NCI-H1930 (cell line): ENCODE measurements at places on chromosomes 5 and 9.

GRCh38 chr5:157608972-157609565 is 33.5 kb upstream of the ADAM19 start:
- no peak for DNase-seq

- no peak for DNase-seq
Measured at GRCh38 chr9:135989157-135989556, 28.0 kb upstream of the UBAC1 start.

DNA sequence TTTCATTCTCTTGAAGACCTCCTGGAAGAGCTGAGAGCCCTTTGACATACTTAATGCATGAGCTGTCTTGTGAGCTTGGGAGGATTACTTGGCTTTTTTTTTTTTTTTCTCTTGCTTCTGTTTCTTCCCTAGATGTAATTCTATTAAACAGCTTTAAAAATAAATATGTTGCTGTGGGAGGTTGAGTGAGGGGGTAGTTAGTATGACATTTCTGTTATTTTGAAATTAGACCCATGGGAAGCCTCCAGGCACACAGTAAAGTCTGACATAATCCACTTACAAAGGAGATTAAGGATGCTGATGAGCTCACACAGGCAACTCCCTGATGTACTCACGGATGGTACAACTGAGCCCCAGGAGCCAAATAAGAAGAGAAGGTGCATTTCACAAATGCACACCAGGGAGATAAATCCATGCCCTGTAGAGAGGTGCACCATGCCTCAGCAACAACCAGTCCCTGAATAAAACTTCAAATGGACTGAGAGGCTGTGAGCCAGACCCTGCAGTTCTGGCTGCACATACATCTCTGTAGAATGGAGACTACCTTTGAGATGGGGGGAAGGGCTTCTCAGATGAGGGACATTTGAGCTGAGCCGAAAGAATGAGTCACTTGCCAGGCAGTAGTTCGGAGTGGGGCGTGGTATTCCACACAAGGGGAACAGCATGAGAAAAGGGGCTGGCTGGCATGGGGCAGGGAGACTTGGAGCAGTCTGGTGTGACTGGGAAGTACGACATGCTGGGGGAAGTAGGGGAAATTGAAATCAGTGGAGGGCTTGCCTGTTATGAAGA is 68.7 kb downstream of the ACTL7B start:
- DNase-seq, result no peak

DNA sequence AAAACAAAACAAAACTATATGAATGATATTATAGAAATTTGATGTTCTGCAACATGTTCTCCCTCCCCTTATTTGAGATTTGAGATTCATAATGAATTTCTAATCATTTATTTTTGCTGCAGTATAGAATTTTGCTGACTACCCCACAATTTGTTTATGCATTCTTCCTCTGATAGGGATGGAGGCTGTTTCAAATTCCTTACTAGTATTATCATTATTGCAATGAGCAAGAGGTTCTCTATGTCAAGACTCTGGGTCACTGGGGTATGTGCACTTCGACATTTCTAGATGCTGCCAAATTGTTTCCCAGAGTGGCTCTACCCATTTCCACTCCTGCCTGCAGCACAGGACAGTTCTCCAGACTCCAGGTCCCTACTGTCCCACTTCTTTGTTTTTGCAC is 54.9 kb upstream of the DAB2IP start:
- no peak for DNase-seq

DNA sequence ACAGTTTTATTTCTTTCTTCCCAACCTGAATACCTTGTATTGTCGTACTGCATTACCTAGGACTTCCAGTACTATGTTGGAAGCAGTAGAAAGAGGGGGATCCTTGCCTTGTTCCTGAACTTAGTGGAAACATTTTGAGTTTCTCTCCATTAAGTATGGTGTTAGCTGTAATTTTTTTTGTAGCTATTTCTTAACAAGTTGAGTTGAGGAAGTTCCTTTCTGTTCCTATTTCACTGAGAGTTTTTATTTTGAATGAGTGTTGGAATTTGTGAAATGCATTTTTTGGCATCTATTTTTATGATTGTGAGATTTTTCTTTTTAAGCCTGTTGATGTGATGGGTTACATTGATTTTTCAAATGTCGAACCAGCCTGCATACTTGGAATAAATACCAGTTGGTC is 49.0 kb downstream of the FSD1L start:
- no peak for DNase-seq

GRCh38 chr5:174937201-174938123 is 213.1 kb downstream of the MSX2 start:
- DNase-seq, result no peak

DNA sequence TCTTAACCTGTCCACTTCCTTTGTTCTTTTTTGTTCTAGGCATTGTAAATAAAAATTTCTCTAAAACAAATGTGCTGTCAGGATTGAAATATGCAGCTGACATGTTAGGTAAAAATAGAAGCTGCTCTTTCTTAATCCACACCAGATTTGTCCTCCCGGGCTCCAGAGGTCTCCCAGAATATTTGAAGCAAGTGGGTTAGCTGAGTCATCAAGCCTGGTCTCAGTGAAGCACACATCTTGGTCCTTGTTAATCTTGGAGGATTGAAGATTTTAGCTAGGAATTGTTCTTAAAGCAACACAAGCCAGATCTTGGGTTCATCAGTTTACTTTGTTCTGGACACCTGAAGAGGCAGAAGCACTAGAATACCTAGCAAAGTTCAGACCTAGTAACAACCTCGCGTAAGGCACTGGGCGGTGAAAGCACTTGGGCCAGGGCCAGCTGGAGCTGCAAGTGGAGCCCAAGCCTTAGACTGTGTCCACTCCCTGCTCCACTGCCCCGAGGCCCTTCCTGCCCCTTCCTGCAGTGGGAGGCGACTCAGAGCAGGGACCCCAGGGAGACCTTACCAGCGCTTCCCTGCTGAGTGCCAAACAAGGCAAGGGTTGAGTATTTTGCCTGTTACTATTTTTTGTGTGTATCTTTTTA is 36.5 kb downstream of the HABP4 start:
- no peak for DNase-seq

- no peak for DNase-seq
Measured at GRCh38 chr9:2838371-2839000, 5.4 kb downstream of the PUM3 start.

GRCh38 chr5:177601577-177602457 is 1.9 kb downstream of the B4GALT7 start:
- no peak for DNase-seq

DNA sequence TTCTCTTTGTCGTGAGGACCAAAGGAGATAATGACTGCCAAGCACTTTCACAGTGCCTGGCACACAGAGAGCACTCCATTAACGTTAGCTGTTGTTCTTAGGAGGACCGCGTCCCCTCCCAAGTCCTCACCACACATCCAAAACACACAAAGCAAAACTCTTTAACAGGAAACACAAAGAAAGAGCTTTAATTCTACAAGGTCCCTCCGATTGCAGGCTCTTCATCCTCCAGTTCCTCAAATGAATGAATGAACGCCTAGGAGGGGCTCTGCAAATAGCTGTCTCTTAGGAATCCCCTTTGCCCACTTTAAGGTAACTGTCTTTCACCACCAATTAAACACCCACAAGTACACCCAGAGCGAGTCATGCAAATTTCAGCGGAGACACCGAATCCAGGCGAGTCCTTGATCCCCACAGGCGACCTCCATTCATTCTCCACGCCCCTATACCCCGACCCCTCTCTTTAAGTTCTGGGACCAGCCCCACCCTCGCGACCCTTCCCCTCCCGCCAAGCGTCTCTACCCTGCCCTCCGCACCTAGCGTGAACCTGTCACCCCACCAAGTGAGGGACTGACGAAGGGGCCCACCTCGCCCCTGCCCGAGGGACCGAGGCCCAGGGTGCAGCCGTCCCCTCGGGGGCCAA is 644 bp downstream of the TSC1 start:
- no peak for DNase-seq

GRCh38 chr5:176734756-176735342 is 75.5 kb upstream of the UNC5A start:
- DNase-seq, result no peak

DNA sequence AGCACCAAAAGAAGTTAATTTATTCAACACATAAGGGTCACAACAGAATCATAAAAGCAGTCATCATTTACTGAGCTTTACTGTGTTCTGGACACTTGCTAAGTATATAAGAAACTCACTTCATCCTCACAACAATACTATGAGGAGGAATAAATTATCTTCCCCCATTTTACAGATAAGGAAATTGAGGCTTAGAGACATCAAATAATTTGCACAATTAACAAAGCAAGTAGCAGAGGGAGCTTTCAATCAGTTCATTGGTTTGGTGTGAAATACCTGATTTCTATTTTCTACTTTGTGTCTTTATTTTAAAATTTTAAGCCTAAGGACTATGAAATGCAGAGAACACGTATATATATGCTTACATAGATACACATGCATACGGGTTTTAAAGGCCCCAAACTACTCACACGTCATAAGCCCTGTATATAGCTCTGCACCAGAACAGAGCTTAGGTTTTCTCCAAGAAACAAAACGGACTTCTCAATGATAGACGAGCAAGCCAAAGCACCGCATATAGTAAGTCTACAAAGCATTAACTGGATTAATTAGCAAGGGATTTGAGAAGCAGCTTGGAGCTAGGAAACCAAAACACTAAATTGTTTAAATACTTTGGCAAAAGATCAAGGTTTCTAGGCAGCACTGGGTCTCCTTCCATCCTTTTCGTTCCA is 95.6 kb downstream of the DENND1A start:
- no peak for DNase-seq

GRCh38 chr9:89888233-89888632 is 283.4 kb downstream of the GADD45G start:
- no peak for DNase-seq

GRCh38 chr9:10050016-10050415 is 562.8 kb downstream of the PTPRD start:
- DNase-seq, result no peak

DNA sequence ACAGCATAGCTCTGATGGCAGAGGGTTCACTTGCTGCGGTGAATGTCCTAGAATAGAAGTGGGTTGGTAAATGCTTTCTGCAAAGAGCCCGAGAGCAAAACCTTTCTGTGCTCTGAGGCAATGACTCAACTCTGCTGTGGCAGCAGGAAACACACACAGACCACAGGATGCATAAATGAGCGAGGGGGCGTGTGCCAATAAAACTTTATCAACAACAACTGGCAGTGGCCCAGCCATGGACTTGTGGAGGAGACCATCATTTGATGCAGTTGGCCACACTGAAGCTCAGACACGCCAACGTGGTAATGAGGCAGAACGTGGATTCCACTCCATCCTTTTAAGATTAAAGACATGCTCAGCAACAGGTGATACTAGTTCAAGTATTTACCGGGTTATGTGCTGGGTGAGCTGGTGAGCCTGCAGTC is 6.8 kb downstream of the MRPL36 start:
- no peak for DNase-seq

DNA sequence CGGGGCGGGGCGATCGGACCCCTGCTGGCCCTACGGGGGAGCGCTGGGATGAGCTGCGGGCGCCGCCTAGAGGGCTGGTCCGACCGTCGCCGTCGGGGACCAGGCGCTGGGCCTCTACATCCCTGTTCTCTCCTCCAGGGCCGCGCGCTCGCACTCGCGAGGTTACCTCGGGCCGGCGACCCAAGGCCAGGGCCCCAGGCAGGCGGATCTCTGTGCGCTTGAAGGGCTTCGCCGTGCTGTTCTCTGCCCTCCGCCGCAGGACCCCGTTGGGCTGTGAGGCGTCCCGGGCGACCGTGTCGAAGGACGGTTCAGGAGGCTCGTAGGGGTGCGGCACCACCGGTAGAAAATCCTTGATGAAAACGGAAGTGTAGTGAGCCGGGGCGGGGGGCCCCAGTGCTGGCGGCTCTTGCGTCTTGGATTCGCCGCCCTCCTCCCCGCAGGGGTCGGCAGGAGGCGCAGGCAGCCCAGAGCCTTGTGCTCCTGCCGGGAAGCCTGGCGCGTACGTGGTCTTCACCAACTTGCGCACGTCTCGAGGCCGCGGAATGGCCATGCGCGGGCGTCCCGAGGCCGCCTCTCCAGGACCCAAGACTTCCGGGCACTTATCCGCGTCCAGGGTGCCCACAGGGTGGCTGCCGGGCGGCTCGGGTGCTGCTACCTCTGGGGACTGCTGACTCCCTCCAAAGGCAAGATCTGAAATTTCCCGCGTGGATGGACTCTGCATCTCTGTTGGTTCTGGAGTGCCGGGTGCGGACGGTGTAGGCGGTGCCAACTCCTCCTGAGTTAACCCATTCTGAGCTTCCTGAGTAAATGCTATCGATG is 2.0 kb downstream of the PROB1 start:
- peak; percentile 30 for DNase-seq

- no peak for DNase-seq
Measured at GRCh38 chr9:135790850-135791249, 88.9 kb downstream of the KCNT1 start.

DNA sequence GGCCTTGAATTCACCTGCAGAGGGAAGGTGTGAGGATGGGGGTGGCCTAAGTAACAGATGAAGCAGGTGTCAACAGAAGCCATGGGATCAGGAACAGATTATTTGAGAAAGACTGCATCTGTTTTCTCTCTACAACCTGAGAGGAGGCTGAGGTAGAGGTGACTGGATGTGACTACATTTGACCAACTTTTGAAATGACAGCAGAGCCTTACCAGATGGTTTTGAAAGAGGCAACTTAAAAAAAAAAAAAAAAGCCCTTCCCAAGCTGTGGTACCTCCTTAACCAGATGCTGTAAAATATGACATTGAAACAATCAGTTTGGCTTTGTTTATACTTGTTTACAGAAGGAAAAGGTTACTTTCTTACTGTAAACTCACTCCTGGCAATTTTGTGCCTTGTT is 108.6 kb downstream of the TRIO start:
- no peak for DNase-seq

DNA sequence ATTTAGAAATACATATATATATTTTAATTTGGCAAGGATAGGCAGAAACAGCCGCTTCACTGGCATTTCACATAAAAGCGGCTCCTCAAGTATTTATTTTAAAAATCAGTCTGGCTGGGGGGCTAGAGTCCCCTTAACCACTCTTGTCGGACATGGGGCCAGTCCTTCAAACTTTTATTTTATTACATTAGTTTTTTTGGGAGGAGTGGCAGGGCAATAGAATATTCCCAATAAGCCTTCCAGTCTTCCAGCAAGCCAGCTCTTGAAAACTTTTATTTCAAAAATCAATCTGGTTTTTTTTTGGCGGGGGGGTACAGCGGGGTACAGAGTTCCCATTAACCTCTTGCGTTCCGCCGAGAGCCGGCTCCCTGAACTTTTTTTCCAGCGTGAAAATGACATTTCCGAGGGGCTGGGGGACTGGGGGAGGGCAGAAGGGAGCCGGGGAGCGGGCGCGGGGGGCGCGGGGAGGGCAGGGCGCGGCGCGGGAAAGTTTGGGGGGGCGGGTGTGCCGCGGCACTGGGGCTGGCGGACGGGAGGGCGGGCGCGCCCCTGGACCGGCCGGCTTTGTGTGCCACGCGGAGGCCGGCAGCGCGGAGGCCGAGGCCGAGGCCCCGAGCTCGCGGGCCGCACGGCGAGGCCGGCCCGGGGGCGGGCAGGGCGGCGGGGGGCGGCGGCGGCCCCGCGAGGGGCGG is 504 bp upstream of the ZNF618 start:
- DNase-seq, result no peak

GRCh38 chr9:124372038-124372437 is 43.2 kb downstream of the PSMB7 start:
- no peak for DNase-seq

DNA sequence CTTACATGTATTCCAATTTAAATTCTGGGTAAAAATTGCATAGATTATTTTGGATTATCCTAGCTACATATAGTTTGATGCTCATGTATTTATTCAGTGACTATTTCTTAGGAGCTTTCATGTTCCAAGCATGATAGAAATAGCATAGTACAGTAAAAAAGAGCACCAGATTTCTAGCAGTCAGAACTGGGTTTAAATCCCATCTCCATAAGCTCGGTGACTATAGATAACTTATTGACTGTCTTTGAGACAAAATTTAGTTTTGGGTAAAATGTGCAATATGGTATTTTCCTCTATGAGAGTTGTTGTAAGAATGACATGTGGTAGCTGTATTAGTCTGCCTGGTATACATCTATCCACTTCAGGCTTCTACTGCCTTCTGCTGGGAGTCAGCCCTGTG is 889.6 kb downstream of the DTWD2 start:
- no peak for DNase-seq
